HuH-7 (cell line): ENCODE measurements at places on chromosomes 2 and 18.

DNA sequence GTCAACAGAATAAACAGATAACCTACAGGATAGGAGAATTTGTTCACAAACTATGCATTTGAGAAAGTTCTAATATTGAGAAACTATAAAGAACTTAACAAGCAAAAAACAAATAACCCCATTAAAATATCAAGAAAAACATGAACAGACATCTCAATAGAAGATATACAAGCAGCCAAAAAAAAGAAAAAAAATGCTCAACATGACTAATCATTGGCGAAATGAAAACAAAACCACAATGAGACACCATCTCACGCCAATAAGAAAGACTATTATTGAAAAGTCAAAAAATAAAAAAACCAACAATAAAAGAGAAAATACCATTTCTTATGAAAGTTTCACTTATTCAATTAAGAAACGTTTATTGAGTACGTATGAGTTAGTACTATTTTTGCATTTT lies 800.5 kb downstream of the CBLN2 start:
- DNase-seq, result no peak

DNA sequence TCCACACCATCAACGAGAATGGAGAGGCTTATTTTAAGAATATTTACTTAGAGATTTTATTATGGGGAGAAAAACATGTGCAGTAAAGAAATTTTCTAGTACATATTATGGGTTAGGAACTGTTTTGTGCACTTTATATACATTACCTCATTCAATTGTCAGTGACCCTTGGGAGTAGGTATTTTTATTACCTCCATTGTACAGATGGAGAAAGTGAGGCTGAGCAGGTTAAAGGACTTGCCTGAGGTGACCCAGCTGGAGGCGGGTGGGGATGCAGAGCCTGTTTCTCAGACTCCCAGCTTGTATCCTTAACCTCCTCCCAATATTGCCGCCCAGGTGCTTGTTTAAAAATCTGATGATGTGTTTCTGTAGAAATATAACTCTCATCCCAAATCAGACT lies 356.7 kb downstream of the HRH4 start:
- DNase-seq, result no peak

DNA sequence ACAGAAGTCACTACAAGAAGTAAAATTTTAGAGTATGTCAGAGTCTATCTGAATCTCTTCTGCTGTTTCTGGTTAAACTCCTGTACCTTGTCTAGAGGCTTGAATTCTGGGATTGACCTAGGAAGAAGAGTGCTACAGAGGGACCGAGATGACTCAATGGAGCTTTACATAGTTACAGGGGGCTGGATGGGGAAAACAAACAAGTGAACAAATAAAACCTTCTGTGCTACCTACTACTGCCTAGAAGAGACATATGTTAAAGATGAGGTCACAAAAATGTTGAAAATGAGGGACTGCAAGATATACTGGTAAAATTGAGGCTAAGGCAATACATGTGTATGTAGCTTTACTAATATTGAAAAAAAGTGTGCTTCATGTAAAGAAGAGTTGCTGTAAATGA lies 265.4 kb upstream of the TFPI start:
- no peak for DNase-seq

DNA sequence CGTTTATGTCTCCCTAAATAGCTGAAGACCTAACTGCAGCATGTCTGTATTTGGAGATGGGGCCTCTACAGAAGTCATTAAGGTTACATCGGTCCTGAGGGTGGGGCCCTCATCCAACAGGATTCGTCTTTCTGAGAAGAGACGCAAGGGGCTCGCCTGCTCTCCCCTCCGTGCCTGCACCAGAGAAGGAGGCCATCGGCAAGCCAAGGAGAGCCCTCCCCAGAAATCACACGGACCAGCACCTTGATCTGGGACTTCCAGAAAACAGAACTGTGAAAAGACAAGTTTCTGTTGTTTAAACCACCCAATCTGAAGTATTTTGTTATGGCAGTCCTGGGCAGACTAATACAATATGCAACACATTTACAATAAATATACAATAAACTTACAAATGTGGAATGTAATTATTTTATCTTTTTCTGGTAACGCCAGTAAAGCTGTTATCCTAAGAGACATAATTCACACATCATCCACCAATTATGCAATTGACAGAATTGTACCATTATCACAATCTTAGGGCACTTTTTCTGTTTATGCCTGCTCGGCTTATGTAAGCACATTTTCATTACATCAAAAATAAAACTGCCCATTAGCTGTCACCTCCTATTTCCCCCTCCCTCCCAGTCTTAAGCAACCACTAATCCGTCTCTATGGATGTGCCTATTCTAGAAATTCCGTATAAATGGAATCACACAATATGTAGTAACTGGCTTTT lies 6.1 kb downstream of the HSBP1L1 start:
- no peak for DNase-seq

DNA sequence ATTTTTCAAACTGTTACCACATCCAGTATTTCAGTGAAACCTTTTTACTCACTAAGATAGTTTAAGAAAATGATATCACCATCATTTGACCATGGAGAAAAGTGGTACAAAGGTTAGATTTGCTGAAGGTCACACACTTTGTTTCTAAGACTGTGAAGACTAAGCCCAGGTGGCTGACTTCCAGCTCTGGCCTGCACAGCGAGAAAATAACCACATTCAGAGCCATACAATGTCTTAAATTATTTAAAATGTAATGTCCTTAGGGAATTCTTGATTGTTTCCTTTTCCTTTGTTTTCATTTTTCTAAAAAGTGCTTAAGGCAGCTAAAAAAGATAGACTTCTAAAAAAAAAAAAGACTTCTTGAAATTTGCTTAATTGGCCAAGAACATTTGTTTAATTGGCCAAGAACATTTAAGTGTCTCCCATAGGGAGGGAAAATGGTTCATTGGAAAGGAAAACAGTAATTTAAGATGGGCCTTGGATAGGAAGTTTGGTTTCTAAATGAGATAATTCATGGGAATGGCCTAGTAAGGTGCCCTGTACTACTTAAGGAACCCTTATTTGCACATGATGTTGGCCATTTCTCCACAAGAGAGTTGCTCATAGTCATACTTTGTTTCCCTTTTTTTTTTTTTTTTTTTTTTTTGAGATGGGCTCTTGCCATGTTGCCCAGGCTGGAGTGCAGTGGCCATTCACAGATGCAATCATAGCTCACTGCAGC lies 45.2 kb downstream of the CYP1B1 start:
- DNase-seq, result no peak

GRCh38 chr2:232444409-232445148 lies 11.4 kb upstream of the ALPI start:
- DNase-seq, result peak; percentile 59

GRCh38 chr2:169034984-169035544 lies 3.9 kb upstream of the ABCB11 start:
- no peak for DNase-seq

GRCh38 chr2:127589358-127589757 lies 53.9 kb downstream of the MYO7B start:
- DNase-seq, result no peak

DNA sequence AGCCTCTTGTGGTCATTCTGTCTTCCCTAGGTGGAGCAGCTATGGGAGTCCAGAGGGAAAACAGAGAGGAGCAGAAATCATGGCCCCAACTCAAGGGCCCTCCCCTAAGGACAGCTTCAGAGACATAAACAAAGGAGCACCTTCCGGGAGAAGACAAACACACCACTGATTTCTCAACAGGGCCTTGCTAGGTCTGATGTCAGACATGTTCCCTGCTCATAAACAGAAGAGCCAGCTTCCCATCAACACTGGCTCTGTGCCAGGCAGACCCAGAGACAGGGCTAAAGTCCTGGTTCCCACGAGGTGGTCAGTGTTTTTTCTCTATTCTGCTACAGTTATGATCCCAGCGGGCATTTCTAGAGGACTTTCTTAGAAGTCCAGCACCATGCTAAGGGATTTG lies 19.3 kb downstream of the CXCR2 start:
- DNase-seq, result no peak

DNA sequence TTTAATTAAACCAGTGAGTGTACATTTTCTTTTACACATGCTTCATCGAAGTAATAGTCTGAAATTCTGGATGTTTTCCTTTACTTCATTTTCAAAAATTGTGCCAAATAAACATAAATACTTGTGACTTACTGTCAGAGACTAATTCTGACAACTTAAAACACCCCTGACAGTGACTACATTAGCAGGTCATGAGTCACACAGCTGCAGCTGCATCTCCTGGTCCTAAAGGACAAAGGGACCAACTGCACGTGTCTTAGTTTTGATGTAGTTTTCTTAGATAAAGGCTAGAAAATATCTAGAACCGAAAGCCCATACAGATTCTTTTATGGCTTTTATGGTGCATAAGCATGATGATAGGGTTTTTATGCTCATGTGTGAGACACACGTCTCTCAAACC lies 29.6 kb upstream of the DSC3 start:
- DNase-seq, result no peak

DNA sequence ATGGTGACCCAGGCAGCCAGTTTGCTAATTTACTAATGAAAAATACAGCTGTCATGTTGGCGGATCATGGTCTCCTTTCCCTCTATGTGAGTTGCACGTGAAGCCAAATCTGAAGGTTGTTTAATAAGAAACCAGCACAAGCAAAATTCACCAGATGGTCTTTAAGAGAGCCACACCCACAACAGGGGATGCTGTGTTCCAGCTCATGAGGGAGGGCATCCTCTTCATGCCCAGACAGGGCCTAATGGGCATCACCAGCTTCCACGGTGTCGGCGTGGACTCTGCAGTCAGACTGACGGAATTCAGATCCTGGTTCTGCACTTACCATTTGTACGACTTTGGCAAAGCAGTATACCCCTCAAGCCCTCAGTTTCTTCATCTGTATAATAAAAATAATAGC lies 39.9 kb downstream of the TMEM247 start:
- no peak for DNase-seq

DNA sequence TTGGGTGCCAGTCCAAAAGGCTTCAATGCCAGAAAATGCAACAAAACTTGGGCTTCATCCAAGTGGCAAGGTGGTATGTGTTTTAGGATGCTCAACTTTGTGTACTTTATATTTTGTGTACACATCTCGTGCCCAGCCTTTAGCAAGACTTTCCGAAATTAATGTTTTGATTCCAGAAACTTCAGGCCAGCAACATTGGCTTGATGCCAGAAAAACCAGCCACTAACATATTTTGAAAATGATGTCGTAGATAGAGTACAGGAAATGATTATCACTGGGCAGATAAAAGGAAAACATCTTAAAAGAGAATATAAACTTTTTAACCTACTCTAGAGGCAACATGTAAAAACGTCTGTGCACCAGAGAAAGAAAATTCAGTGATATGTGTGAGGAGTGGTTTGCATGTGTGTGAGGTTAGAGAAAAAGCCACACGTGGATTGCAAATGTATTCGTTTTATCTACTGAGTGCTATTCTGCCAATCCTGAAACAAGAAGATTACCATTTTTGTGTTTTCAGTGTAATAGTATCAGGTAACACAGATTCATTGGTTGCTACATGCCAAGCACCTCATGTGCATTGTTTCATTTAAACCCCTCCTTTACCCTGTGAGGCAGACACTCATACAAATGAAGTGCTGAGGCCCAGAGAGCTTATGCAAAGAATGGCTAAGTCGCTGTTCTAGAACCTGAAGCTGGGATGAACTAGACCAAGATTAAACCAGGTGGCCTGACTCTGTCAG lies 264.8 kb downstream of the C1D start:
- no peak for DNase-seq

DNA sequence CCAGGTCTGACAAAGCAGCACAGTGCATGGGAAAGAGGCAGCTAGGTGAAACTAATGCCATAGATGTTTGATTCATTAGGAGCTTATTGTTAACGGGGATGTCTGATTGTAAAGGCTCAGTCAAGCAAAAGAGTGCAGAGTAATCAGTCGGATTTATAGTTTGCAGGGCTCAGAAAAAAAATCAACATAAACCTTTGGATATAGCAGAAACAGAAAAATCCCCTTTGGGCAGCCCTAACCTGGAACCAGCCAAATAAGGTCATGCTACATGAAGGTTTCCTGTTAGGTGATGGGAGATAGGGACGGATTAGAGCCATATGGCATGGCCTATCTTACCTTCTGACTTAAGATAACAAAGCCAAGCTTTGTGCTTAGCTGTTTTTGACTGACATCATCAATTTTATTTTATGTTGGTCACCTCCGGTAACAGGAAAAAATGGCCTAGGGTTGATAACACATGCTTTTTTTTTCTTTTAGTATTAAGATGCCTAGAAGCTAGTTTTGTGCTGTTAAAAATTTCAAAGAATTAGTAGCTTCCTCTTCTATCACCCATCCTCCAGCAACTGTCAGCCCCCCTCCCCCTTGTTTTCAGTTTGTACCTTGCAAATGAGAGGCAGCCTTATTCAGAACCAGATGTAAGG lies 60.7 kb upstream of the ZEB2 start:
- DNase-seq, result no peak

- no peak for DNase-seq
Measured at GRCh38 chr2:85933753-85934594, 45.2 kb upstream of the ST3GAL5 start.

GRCh38 chr2:149063177-149063576 lies 24.7 kb downstream of the LYPD6B start:
- no peak for DNase-seq

- no peak for DNase-seq
Measured at GRCh38 chr2:232541195-232541960, 1.9 kb downstream of the CHRNG start.

GRCh38 chr18:37265382-37265781 lies 300.2 kb downstream of the CELF4 start:
- DNase-seq, result no peak

- DNase-seq, result no peak
Measured at GRCh38 chr2:235343869-235344268, 150.0 kb upstream of the AGAP1 start.

- DNase-seq, result no peak
Measured at GRCh38 chr2:43191947-43192516, 34.4 kb downstream of the ZFP36L2 start.

DNA sequence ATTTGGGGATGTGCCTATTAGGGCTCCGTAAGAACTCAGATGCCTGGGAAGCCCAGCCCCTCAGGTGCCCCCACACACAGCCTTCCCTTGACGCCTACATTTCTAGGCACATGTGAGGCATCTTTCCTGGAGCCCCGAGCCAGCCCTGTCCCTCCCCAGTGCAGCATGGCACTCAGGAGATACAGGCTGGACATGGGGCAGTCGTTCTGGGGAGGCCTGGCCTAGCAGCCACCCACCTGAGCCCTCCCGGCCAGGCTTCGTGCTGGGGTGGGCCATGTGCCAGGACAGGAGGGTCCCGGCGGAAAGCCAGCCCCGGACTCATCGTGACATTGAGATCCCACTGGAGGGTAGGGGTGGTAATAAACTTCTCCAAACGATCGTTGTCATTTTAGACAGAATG lies 15.2 kb downstream of the BOK start:
- no peak for DNase-seq

DNA sequence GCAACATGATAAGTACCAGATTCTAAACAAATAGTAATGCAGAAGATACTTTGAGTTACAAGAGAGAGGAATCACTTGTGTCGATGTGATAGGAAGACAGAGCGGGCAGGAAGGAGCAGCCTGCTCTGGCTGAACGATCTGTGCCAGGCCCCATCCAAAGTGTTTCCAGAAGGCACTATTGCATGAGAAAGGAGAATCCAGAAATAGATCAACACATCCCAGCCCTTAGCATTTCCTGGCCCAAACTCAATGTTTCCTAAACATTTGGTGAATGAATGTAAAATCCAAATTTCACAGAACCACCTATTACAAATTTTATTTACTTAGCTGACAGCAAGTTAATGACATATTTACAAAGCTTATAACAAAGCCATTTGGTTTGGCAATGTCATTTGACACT lies 257.2 kb downstream of the TXNL1 start:
- DNase-seq, result no peak
